G401 (cell line): ENCODE measurements at places on chromosomes 3 and 15.

DNA sequence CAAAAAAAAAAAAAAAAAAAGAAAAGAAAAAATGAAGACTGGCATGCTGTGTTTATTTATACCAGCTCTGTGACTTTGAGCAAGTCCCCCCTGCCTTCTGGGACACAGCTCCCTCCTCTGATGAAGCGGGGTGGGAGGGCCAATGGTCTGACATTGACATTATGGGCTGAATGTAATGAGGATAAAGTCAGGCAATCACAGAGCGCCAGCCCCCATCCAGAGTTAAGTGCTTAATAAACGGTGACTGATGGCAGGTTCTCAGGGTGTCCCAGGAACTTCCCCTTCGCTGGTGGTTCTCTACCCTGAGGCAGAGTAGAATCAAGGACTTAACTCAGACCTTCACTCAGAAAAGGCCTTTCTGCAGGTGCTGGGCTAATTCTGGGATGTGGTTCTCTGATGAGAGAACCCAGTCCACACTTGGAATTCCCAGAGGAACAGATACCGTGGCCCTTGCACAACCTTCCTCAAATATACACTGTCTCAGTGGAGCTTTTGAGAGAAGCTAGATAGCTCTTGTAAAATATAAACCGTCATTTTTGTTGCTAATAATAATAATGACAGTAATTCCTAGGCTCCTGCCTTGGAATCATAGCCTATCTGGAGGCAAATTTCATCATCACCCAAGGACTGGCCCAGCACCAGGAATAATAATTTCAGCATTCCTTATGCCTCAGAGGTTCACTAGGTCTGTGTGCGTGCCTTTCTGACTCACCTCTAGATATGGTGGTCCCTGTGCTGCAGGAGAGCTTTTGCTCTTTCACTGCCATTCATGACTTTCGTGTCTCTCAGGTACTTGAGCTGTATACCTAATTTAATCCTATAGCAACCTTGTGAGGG is 115.8 kb downstream of the RPLP1 start:
- DNase-seq: no peak

DNA sequence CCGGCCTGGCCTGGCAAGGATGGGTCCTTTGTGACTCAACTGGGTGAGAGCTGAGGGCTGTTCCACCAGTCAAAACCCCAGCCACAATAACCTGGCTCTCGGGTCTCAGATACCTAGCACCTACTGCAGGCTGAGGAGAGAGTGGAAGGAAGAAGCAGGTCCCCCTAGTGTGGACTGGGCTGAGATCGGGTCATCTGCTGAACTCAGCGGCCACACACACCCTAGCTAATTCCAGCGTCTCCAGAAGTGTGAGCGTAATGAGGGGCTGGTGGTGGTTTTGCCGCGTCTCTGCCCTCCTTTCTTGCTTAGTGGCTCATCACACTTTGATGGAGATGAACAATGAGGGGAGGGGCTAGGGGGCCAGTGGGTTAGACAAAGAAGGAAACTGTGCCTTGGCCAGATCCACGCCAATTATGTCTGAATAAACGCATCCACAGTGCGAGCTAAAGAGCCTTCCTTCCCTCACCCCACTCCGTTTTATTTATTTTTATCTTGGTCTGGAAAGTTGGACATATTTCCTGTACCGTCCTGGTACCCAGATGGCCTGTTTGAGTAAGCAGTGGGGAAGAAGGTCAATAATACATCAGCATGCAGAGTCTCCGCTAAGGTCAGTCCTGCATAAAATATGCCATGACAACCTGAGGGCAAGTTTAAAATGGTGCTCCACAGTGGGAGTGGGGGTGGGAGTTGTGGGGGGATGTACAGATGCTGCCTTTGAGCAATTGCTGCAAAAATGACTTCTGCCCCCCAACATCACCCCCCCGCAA is 370.0 kb downstream of the WDR72 start:
- DNase-seq: no peak

- no peak for DNase-seq
These were observed 343.0 kb downstream of the MFSD1 start for GRCh38 chr3:159144891-159145290.

DNA sequence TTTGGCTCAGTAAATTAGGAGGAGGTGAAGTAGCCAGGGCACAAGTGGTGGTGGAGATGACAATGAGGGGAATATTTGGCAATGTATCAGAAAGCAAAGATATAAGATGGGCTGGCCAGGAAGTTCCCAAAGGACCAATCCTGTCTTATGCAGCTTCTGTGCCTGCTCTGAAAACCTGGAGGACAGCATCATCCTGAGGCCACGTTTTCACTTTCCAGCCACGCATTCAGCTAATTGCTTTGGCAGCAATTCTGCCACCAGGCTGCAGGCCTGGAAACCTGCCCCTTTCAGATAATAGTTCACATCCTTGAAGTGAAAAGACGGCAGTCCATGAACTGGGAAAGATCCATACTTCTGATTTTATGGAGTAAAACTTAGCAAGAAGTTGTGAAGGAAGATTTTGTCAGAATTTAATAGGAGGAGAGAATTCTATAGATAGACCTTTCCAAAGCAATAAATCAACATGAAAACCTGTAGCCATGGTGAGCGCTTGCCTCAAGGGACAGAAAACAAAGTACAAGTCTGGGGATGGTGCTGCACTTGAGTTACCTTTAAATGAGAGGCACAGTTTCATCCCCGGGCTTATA is 682.5 kb downstream of the GRM7 start:
- DNase-seq: peak; percentile 4

DNA sequence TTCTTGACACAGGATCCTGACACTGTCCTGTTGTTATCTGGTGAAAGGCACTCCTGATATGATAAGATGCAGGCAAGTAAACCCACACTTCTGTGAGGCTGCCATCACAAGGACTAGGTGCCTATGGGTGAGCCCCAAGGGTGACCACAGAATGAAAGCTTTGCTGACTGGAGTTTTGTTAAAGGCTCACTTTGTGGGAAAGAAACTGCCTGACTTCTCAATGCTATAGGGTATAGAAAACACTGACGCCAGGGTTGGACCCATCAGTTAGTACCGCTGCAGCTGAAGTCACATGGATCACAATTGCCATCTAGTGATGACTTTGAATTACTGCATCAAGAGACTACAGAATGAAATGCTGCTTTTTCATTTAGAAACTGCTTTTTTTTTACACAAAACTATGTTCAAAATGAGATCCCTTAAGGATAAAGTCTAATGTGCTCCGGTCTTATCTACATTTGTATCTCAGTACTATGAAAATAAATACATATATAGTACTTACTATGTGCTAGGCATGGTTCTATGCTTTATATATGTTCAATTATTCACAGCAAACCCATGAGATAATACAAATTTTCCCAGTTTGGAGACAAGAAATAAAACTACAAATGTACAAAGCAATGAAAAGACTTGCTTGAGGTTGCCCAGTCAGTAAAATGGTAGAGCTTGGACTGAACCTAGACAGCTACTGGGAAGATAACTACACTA is 64.2 kb upstream of the CMSS1 start:
- peak; percentile 45 for DNase-seq

DNA sequence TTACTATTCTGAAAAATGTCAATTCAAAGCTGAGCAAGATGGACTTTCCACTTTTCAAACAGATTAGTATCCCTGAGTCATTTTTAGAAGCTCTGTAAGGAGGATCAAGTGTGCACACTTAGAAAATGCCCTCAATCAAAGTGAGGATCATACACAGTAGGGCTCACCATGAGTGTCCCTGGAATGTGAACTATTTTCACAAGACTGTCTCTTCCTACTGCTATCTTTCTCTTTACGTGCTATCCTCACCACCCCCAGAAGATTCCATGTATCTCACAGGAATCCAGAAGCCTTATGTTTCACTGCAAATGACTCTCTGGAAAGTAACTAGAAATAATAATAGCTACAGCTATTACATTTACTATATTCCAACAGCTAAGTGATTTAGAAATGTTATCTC is 349.9 kb upstream of the TGFBR2 start:
- DNase-seq: no peak

DNA sequence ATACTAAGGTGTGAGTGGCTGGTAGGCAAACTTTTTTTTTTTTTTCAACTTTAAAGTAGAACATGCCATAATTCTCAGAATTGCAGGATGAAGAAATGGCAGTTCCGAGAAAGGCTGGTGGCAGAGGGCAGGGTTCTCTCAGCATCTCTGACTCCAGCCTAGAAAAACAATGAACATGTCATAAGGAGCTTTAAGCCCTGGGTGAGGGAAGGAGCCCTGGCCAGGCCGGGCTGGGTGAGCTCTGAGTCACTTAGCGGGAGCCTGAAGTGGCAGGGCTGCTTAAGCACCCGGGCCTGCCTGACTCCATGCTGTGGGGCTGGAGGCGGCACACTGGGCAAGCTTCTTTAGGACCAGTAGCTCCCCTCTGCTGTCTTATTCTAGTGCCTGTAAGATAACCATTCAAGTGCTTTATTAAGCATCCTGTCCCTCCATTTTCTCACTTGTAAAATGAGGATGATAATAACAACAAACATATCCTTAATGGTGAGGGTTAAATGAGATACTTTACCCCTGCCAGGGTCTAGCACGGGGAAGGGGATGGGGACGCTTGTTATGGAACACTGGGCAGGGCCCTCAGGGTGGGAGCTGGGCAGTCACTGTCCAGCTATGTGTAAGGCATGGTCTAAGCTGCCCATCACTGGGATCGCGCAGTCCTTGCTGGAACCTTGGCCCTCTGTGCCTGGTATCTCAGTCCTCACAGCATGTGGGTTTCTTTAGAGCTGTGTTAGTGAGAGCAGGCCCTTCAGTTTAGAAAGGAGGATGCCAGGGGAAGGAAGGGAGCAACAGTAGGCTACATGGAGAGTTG is 18.4 kb downstream of the SMAD6 start:
- no peak for DNase-seq

- DNase-seq: no peak
These were observed 490.4 kb upstream of the CFAP20DC start for GRCh38 chr3:59540241-59540640.

DNA sequence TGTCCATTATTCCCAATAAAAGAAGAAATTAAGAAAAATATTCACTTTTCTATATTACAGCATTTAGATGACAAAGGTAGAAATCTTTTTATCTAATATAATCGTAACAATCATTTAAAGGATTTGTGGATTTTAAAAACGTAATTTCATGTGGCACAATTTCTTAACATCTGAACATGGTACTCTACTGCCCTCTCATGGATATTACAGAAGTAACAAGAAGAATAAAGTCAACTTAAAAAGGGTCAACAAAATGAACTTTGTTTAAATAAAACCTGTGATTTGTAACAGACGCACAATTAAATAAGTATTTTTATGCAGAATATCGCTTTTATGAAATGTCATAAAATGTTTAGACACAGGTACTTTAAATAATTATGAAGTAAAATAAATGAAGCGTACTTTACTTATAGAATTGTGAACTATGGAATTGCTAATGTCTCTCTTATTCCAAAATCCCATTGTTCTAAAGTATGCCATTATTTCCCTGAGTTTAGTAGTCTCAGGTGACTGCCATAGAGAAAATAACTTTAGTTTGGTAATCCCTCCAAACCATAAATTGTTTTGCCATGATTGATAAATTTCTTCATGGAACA is 366.8 kb upstream of the ZNF385D start:
- DNase-seq: peak; percentile 75

DNA sequence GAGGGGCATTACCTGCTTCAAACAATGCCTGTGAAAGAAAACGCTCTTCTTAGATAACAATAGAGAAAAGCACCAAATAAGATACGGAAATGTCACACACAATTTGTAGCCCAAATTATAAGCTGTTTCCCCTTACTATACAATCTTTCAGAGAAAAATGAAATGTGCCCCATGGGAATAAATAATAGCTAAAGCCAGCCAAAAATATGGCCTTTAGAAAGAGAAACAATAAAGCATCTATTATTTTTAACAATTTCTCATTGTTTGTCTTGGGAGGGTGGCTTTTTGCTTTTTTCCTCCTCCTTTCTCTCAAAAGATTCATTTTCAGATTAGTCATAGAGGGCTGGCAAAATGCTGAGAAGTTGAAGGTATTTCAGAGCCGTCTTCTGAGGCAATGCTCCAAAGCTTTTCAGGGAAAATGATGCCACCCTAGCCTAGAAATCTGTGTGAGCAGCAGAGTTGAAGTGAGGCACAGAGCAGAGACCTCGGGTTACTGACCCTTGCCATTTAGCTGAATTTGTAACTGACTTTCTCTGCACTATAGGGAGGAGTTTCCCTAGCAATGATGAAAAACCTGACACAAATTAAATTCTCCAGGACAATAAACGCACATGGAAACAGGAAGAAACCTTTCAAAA is 86.3 kb upstream of the PRICKLE2 start:
- DNase-seq: no peak

- DNase-seq: no peak
These were observed 109.3 kb upstream of the MME start for GRCh38 chr3:154970797-154971196.

GRCh38 chr3:151210676-151211381 is 7.8 kb upstream of the GPR171 start:
- no peak for DNase-seq

- DNase-seq: peak; percentile 71
These were observed 68.0 kb downstream of the C3orf70 start for GRCh38 chr3:185084901-185085300.

GRCh38 chr3:148202386-148202785 is 495.3 kb upstream of the AGTR1 start:
- no peak for DNase-seq

DNA sequence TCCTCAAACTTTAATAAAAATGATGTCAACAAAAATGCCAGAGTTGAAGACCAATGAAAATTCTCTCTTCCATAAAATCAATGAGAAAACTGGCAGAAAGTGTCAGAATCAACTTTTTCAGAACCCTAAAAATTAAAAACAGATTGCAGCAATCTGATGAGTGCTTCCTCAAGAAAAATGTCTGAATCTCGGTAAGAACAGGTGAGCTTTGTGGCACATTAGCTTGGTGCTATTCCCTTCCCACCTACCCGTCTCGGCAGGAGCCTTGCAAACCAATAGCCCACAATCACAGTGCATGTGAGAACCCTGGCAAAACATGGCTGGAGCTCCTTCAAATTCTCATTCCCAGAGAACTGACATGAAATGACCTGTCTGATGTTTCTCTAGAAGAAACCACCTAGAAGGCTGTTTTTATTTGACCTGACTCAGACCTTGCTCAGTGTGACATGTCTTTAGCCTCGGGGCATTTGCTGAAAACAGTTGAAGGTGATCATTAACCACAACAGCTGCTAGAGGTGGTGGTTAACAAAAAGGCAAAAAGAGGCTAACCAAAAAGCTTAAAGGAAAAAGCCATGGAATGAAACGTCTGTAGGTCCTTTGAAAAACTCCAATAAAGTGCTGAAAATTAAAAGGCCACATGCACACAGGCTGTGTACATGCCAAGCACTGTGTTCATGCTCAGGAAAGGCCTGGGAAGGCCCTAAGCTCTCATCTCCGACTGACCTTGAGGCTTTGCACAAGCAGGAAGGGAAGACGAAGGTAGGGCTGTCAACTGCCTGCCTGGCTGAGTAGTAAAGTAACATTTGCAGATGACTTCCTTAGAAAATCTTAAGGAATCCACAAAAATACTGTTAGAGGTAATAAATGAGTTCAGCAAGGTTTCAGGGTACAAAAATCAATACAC is 253.0 kb upstream of the NSMCE3 start:
- no peak for DNase-seq
